ENCODE measurements at places on chromosomes 6 and 20.

DNA sequence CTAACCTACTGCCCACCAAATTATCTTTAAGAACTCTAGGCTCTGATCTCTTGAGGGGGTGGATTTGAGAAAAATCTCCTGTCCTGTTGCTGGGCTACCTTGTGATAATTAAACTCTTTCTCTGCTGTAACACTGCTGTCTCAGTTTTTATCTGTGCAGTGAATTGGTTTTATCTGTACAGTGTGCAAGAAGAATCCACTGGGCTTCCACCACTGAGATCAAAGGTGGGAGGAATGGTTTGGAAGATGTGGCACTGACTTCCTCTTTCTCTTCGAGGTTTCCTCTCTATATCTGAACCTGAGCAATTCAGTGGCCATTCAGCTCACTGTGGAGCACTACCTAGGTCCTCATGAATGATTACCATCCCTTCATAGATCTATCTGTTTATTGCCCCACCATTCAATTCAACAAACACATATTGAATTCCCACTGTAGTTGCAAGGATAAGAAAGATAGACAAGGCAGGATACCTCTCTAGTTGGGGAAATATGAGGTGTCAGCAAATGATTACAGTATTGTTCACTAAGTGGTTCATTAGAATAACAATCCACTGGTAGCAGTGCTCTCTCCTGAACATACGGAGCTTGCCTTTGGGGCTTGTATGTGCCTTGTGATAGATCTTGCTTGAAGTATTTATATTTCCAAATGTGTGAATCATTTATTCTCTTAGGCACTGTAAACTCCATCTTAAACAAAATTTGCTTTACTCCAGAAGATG lies 172.1 kb upstream of the ARG1 start:
- DNase-seq, result no peak

GRCh38 chr20:8790442-8791074 lies 278.3 kb upstream of the PLCB4 start:
- DNase-seq, result peak; percentile 70

DNA sequence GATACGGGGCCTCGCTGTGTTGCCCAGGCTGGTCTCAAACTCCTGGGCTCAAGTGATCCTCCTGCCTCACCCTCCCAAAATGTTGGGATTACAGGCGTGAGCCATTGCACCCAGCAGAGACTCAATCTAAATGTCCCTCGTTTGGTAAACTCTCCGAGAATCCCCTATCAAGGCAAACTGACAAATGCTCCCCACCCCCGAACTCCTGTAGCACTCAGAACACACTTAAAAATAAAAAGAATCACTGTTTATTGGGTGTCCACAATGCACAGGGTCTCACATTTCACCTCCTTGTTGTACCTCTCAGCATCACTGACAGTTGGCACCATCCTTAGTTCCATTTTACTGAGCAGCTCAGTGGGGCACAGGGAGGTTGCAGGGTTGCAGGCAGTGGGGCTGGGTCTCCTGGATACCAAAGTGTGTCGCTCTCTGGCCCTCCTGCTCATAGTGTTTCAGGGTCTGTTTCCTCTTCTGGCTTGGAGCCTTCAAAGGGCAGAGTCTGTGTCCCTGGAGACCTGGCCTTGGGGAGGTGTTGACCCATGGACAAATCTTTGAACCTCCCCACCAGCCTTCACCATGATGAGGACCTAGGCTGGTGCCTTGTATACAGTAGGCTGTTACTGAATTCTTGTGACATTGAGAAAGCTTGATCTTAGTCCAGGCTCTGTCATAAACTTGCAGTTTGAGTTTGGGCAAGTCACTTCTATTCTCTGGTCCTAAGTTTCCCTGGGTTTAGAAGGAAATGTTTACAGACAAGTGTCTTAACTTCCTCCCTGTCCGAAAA lies 8.5 kb upstream of the SRC start:
- peak; percentile 21 for DNase-seq

GRCh38 chr20:15866916-15867730 lies 706.1 kb downstream of the KIF16B start:
- no peak for DNase-seq

DNA sequence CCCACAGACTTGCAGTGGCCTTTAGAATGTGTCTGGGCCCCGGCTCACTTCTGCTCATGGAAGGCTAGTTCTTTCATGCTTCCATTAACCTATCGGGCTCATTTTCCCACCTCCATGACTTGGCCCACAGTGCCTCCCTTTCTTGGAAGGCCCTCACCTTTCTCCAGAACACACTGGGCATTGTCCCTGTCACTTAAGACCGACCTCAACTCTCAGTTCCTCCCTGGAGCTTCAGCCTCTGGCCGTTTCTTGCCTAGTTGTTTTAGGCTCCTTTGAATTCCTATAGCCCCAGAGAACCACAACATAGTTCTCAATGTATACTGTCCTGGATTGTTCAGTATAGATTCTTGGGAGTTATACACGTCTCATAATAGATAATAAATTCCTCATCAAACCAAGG lies 19.3 kb upstream of the TNFAIP3 start:
- DNase-seq, result no peak

DNA sequence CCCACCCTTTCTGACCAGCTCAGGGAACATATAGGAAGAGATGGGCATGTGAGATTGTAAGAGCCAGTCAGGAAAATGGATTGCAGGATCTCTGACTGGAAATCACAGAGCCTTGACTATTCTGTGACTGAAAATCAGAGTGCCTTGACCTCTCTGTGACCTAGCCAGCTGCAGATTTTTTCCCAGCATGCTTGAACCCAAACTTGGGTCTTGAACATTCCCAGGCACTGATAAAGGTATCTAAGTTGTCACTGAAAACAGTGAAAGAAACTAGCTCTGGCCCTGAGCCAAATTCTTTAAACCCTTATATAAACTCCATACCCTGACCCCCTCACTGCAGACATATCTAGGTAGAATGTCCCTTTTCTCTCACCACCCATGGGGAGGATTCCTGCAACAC lies 2.3 kb upstream of the ZNF165 start:
- no peak for DNase-seq

GRCh38 chr20:48606841-48607543 lies 220.8 kb downstream of the PREX1 start:
- DNase-seq, result no peak

DNA sequence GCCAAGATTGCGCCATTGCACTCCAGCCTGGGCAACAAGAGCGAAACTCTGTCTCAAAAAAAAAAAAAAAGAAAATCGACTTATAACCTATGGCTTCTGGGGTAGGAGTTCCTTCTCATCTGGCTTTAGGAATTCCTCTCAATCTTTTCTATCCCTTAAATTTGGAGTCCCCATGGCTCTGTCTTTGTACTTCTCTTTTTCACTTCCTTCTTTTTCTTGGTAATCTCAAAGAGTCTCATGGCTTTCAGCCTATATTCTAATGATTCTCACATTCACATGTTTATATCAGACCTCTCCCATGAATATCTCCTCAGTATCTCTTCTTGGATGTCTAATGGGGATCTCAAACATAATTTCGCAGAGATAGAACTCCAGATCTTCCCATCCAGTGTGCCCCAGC lies 42.8 kb upstream of the RALGAPA2 start:
- peak; percentile 48 for DNase-seq

DNA sequence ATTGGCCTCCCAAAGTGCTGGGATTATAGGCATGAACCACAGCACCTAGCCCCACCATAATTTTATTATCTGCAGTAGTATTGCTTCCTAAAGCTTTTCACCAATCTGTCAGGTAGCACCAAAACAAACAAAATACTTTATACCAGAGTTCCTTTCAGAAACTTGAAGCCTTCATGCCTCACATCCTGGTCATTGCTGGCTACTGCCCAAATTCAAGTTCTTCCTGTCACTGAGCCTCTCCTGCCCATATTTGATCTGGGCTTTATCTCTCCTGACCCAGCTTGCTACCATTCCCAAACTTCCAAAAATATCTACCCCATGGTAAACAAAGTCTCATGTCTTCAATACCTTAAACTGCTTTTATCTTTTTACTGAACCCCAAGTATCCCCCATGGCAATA lies 34.9 kb upstream of the DST start:
- DNase-seq, result no peak

- DNase-seq, result no peak
Measured at GRCh38 chr6:44800171-44800783, 412.8 kb downstream of the CDC5L start.

DNA sequence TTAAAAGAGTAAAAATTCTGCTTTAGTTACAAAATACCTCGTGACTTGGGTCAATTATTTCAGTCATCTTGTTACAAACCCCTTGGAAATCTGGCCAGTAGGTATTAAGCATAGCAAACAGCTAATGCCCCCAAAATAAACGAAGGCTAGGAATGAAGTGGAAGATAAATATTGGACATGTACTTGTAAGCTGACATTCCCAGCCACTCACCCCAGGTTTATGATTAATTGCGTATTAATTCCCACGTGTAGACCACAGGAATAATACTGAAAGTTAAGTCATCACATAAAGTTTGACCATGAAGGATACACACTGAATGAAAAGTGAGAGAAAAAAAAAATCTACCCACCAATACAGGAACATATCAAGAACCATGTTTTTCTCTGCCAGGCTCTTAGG lies 936.5 kb upstream of the ADGRB3 start:
- DNase-seq, result no peak

- no peak for DNase-seq
Measured at GRCh38 chr6:126134491-126134890, 148.2 kb downstream of the TRMT11 start.

GRCh38 chr6:114108119-114109002 lies 137.4 kb upstream of the HDAC2 start:
- DNase-seq, result peak; percentile 15

GRCh38 chr6:119313937-119314884 lies 35.4 kb downstream of the MAN1A1 start:
- no peak for DNase-seq

DNA sequence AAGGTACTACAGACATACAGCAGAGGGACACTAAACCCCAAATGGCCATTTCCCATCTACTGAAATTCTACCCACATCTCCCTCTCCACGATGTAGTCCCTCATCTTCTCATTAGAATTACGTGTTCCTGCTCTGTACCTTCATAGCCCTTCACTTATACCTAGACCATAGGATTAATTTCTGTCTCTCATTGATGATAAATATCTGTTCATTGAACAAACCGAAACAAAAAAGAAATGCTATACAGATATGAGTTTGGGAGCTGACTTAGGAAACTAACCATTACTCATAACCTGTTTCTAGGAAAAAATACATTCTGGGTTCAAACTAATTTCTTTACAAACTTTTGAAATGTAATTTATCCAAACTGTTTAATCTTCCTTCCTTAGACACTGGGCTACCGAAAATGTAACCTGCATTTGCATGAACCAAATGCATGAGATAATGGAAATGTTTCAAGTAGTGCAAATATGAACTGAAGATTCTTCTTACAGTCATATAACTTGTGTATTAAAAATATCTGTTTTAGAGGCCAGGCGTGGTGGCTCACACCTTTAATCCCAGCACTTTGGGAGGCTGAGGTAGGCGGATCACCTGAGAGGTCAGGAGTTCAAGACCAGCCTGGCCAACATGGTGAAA lies 85.3 kb downstream of the GJA10 start:
- no peak for DNase-seq

DNA sequence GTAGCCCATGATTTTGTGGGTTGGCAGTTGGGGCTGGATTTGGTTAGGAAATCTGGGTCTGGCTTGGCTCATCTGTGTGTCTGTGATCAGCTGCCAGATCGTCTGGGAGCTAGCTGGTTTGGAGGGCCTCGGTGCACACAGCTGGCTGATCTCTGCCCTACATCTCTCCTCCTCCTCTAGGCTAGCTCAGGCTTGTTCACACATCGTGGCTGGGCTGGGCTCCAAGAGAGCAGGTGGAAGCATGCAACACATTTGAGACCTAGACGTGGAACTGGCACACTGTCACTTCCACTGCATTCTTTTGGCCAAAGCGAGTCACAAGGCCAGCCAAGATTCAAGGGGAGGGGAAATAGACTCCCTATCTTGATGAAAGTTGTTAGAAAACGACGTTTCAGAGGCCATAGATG lies 15.9 kb downstream of the NDUFAF5 start:
- DNase-seq, result no peak

DNA sequence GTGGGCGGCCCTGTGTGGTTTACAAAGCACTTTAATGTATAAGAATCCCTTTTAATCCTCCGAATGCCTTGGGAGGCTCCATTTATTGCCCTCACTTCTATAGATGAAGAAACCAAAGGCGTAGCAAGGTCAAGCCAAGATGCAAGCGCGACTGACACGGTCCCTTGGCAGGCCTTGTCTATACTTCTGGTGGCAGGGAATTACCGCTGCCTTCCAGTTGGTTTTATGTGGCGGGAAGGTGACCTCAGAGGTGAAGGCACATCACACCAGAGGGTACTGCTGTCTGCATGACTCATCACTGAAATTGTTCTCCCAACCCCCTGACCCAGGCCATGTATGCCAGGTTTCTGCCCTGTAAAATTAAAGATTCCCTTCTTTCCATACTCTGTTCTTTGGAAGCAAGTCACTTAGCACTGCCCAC lies 36.1 kb upstream of the NAA20 start:
- peak; percentile 33 for DNase-seq

DNA sequence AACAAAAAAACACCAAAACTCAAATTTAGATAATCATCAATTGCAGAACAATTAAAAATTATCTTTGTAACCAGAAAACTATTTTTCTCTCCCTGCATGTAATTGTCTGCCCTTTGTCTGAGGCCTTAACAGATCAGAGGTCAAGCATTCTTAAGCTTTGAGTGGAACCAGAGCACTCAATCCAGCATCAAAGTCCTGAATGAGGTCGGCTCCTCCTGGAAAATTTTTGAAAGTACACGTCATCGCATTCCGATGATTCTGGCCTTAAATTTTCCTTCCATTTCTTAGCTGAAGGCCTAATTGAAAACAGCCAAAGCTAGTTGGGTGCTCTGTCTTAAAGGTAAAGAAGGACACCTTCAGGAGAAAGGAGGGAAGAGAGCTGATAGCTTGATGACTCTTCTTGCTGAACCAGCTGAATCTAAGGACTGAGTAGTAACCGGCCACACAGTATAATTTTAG lies 510.2 kb upstream of the SULF2 start:
- DNase-seq, result no peak

DNA sequence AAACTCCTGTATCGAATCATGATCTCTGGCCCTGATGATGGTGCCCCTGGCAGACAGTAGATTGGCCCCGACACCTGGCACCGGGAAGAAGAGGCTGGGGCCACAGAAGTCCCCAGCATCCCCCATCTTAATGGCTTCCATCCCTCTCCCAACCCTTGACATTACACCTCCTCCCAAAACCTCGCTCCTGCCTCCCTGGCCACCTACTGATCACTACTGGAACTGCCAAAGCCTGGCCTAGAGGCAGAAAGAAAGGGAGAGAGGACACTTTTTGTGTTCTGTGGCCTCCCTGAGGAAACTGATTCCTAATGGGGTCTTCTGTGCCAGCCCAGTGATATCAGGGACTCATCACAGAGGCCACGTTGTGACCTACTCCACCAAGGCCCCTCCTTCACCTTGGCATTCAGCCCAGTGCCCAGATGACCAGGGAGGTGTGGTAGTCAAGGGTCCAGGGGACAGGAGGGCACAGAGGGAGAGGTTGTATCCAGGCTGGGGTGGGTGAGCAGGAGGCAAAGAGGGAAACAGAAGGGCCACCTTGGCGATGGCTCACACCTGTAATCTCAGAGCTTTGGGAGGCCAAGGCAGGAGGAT lies 6.1 kb downstream of the C20orf173 start:
- DNase-seq, result peak; percentile 23
